ENCODE measurements at places on chromosomes 3 and 15.

- DNase-seq, result peak; percentile 25
These were observed 30.1 kb downstream of the SCN11A start for GRCh38 chr3:39021465-39022285.

GRCh38 chr15:56786966-56787365 lies 53.7 kb upstream of the ZNF280D start:
- DNase-seq, result no peak

- no peak for DNase-seq
These were observed 15.5 kb upstream of the GATM start for GRCh38 chr15:45393851-45394250.

DNA sequence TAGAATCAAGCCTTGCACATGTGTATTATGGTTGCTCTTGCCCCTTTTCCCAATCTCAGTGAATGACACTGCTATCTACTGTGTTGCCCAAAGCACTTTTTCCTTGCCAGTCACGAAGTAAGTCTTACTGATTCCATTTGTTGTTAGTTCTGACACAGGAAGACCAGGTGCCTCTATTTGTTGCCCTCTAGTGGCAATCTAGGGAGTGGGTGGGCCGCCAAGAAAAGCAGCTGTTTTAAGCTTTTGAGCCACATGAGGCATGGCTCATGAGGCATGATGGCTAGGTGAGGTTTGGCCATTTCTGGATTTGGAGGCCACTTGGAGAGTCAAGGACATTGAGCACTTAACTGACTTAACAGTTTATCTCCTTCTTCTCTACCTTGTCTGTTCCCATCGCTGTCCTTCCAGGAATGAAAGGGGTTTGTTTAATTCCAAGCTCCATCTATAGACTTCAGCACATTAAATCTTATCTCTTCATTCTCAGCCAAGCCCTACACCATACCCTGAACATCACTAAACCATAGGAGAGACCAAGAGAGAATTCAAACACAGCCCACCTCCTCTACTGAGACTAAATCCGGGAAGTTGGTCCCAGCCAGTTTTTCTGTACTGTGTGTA lies 103.1 kb downstream of the HCN4 start:
- peak; percentile 51 for DNase-seq

GRCh38 chr15:25527118-25527517 lies 88.3 kb upstream of the UBE3A start:
- no peak for DNase-seq

GRCh38 chr3:172036541-172037215 lies 2.7 kb upstream of the FNDC3B start:
- DNase-seq, result no peak

GRCh38 chr15:57097246-57097645 lies 178.8 kb downstream of the TCF12 start:
- DNase-seq, result no peak

GRCh38 chr3:130783629-130784028 lies 37.0 kb upstream of the PIK3R4 start:
- no peak for DNase-seq

GRCh38 chr3:123072152-123072551 lies 5.3 kb downstream of the PDIA5 start:
- DNase-seq, result no peak

- DNase-seq, result peak; percentile 87
These were observed 186.7 kb downstream of the NLGN1 start for GRCh38 chr3:173584093-173584837.

GRCh38 chr3:71723452-71724170 lies 1.6 kb downstream of the EIF4E3 start:
- DNase-seq, result no peak

GRCh38 chr3:188239035-188239434 lies 85.1 kb downstream of the LPP start:
- DNase-seq, result no peak

- DNase-seq, result no peak
These were observed 151.3 kb downstream of the XXYLT1 start for GRCh38 chr3:195119461-195120266.

DNA sequence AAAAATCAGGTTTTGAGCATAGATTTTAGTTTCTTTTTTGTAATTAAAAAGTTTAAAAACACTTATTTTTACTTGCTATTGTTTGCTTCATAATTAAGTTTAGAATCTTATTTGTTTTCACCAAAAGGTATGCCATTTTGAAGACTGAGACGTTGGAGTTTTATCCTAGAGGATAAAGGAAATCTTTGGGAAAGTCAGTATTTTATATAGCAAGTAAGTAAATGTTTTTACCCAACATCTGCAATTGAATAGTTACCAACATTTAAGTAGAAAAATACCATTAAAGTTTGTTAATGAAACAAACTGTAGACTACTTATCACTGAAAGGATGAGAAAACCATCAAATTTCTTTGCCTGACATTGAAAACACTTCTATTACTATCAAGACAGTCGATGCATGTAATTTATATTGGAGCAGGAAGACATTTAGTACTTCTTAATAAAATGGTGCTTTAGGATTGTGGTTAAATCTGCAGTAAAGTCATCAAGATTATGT lies 14.0 kb upstream of the CHD2 start:
- DNase-seq, result no peak

- DNase-seq, result no peak
These were observed 640.7 kb downstream of the FHIT start for GRCh38 chr3:60610441-60611112.

- no peak for DNase-seq
These were observed 422.7 kb downstream of the PLCL2 start for GRCh38 chr3:17307482-17307881.

DNA sequence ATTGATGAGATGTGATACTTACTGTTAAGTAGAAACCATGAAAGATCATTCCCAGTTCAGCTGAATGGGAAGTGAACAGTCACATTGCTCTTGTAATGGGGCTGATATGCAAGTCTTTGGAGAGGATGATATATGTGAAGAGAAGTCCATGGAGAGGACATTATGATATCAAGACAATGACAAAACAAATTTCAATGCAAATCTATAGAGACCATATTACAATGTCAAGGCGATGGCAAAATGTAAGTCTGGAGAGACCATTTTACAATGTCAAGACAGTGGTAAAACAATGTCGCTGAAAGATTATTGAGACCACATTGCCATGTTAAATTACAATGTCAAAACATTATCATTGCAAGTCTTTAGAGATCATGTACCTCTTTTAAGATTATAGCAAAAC lies 277.1 kb upstream of the MEIS2 start:
- DNase-seq, result no peak

GRCh38 chr3:117922039-117922438 lies 1112.6 kb downstream of the IGSF11 start:
- no peak for DNase-seq

DNA sequence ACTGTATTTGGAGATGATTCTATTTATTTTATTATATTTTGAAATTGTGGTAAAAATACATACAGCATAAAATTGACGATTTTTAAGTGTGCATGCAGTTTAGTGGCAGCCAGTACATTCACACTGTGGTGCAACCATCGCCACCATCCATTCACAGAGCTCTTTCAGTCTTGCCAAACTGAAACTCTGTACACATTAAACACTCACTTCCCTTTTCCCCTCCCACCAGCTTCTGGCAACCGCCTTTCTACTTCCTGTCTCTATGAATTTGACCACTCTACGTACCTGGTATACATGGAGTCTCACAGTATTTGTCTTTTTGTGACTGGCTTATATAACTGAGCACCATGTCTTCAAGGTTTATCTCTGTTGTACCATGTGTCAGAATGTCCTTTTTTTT lies 303.3 kb upstream of the ATP10A start:
- DNase-seq, result no peak

- no peak for DNase-seq
These were observed 64.9 kb downstream of the MEF2A start for GRCh38 chr15:99630607-99631131.

DNA sequence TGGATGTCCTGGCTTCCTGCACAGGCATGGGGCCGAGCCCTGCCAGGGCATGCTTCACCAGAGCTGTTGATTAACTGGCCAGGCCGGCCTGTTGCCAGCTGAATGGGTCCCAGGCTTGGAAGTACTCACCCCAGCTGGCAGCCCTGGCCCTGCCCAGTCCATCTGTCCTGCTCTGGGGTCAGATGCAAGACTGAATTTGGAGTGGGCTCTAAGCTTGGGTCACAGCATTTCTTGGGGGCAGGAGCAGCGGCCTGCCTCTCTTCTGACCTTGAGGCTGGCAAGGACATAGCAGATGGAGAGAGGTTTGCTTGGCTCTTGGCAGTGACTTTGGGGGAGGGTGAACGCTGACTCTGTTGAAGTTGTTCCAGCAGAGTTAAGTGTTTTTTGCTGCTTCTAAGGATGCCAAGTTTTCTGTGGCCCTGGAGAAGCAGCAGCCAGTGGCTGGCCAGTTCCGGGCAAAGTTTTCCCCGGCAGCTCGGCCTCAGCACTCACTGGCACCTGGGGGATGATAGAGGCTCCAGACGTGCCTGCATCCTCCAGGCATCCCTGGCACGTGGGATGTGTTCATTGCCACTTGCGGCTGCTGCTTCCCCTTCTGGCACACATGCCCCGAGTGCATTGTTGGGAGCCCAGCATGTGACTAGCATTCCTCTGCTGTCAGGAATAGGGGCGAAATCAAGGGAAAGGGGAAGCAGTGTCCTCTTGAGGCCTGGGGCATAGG lies 22.9 kb downstream of the PDIA5 start:
- DNase-seq, result no peak

- DNase-seq, result peak; percentile 17
These were observed 171.8 kb upstream of the EIF1B start for GRCh38 chr3:40137591-40138295.

DNA sequence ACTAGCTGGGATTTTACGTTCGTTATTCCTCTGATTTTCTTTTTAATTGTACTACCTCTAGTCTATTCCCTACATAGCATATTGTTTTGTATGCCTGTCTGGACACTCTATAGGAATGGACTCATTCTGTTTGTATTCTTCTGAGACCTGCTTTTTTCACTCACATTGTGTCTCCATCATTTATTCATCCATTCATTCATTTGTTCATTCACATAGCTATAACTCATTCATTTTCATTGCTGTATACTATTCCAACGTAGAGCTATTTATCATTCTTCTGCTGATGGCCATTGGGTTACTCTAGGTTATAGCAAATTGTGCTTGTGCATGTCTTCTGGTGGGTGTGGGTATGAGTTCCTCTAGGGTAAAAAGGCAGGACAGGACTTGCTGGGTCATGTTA lies 74.0 kb upstream of the SLC6A6 start:
- DNase-seq, result no peak

- DNase-seq, result no peak
These were observed 47.2 kb downstream of the CD86 start for GRCh38 chr3:122102191-122102935.

- DNase-seq, result no peak
These were observed 87.6 kb upstream of the MYZAP start for GRCh38 chr15:57503911-57504598.

- no peak for DNase-seq
These were observed 386.7 kb downstream of the UNC13C start for GRCh38 chr15:54364961-54365360.

DNA sequence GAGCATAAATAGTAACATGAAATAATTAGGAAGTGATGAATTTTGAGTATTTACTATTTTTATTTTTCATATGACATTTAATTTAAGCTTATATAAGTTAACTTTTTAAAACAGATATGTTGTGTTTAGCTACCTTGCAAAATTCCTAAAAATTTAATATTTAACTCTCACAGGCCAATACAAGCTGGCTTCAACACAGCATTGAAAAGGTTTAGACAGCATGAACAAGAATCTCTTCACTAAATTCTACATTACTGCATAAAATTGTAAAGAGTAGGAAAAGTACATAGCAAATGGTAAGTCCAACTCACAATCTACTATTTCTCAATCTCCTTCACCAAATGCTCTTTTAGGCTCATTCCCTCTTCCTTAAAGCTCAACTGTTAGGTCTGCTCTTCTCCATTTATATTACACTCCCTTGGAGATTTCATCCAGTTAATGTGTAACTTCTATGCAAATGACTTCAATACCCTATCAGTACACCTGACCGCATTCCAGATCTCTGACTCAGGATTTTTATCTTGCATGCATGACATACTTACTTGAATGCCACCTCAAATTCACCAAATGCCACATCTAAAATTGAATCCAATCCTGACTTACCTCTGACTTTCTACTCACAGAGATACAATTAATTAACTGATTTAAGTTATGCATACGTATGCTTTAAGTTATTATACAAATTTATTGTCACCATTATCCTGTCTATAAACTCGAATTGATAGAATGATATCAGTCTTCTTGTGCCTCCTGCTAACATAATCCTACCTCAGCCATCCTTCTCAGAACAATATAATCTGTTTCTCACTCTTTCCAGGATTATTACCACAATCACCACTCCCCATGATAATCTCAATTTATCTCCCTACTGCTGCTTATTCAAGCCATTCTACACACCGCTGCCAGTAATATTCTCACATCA lies 127.0 kb downstream of the STAG1 start:
- DNase-seq, result no peak

DNA sequence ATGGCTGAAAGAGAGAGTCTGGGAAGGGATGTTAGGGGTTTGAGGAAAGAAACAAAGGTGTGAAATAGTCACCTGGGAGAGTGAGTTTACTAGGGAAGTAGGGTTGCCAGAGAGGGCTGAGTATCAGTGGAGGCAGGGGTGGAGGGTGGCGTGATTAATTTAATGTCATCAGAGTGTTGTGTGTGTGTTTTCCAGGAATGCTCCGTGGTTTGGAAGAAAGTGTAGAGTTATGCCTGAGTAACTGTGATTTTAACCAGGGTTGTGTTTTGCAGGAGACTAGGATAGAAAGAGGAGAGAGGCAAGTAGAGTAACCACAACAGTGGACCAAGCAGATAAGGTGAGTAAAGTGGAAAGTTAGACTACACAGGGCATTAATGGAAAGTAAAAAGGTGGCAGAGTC lies 27.2 kb downstream of the PLD1 start:
- no peak for DNase-seq

- DNase-seq, result no peak
These were observed 47.2 kb upstream of the UBE3A start for GRCh38 chr15:25486051-25486450.

DNA sequence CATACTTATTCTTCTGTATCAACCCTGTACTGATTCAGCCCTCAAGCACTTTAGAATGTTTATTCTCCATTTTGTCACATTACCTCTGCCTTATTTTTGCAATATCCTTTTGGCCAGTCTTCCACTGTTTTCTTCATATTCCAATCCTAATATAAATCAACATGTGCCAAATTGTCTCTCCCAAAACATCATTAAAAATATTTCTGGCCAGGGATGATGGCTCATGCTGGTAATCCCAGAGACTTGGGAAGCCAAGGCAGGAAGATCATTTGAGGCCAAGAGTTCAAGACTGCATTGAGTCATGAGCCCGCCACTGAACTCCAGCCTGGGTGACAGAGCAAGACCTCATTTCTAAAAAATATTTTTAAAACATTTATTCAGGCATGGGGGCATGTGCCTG lies 641.4 kb upstream of the CBLB start:
- no peak for DNase-seq

Data from SK-N-DZ (cell line).